ENCODE measurements at places on chromosomes 4 and X. TPM values are rescaled to one million over a fixed set of nuclear protein-coding genes. Genes with fewer than 3 reads are reported as not detected.

Gene LANCL3
- 0.05 TPM for total RNA-seq

Gene FRMPD4
- 0.07 TPM for total RNA-seq

Gene GC
- not detected for total RNA-seq

Gene FAM156B
- 16.2 TPM for total RNA-seq

Gene PDE6B
- 4.1 TPM for total RNA-seq

Gene NAT8L
- total RNA-seq: 18.8 TPM

Gene SLC4A4
- total RNA-seq: 3.9 TPM

Gene NPY2R
- total RNA-seq: not detected

Gene NMU
- total RNA-seq: 12.8 TPM

Gene GPR82
- total RNA-seq: not detected

Gene IL2
- total RNA-seq: not detected

Gene TEX13C
- not detected for total RNA-seq

Gene PDE5A
- total RNA-seq: 13.9 TPM

Gene XAGE2
- total RNA-seq: not detected

Gene SFRP2
- 203 TPM for total RNA-seq

Gene TMEM255A
- 0.70 TPM for total RNA-seq

Gene DIAPH2
- total RNA-seq: 9.0 TPM

Gene NAP1L5
- total RNA-seq: 7.5 TPM

Gene SMIM43
- total RNA-seq: 0.25 TPM

Gene TCEAL9
- total RNA-seq: 42.8 TPM

Gene HSD17B13
- total RNA-seq: not detected

Gene PAGE4
- not detected for total RNA-seq

Gene NUDT10
- total RNA-seq: 18.3 TPM

Gene COPS4
- total RNA-seq: 50.1 TPM

Gene CTAG2
- total RNA-seq: not detected

Gene MAOB
- total RNA-seq: 0.93 TPM

Gene CCDC110
- total RNA-seq: 0.14 TPM

Gene GUCY1A1
- 0.75 TPM for total RNA-seq

Gene CITED1
- total RNA-seq: 4.8 TPM

Gene CSAG1
- total RNA-seq: not detected

Gene ANKRD50
- total RNA-seq: 29.3 TPM

Gene PCSK1N
- total RNA-seq: 9.3 TPM

Gene ARMCX2
- total RNA-seq: 85.6 TPM

Gene PRSS12
- total RNA-seq: 1.1 TPM

Gene CFAP97
- 38.5 TPM for total RNA-seq

Gene MSX1
- total RNA-seq: 2.2 TPM

Gene XPNPEP2
- 0.32 TPM for total RNA-seq

Gene ADRA2C
- 6.1 TPM for total RNA-seq

Gene GRIA2
- total RNA-seq: 2.9 TPM

Gene LRP2BP
- not detected for total RNA-seq

Gene NLGN3
- total RNA-seq: 29.5 TPM

Gene RS1
- not detected for total RNA-seq

Gene ZDHHC15
- 3.0 TPM for total RNA-seq

Gene HMX1
- 1.1 TPM for total RNA-seq

Gene BBS12
- 3.8 TPM for total RNA-seq

Gene HHIP
- 1.3 TPM for total RNA-seq

Gene HTR2C
- 0.07 TPM for total RNA-seq

Gene TCEAL7
- total RNA-seq: 18.9 TPM

Gene VCX3A
- 0.68 TPM for total RNA-seq

Gene ADH1C
- total RNA-seq: not detected

Gene CDS1
- total RNA-seq: 1.1 TPM

Gene SERPINA7
- not detected for total RNA-seq

Gene VEGFC
- 3.1 TPM for total RNA-seq

Gene USP17L17
- total RNA-seq: not detected

Gene TMPRSS11F
- not detected for total RNA-seq

Gene PPEF2
- total RNA-seq: not detected

Gene ASB12
- total RNA-seq: 0.61 TPM

Gene SRP72
- 172 TPM for total RNA-seq

Gene MAGED4
- total RNA-seq: 143 TPM

All from neural crest cell (in vitro differentiated cells).